ENCODE measurements at places on chromosomes 4 and X.
A peak's percentile ranks its signal among the peaks of the same experiment; 100 is the strongest.

GRCh38 chrX:39631276-39632229 is 466.2 kb downstream of the BCOR start:
- no peak for DNase-seq

DNA sequence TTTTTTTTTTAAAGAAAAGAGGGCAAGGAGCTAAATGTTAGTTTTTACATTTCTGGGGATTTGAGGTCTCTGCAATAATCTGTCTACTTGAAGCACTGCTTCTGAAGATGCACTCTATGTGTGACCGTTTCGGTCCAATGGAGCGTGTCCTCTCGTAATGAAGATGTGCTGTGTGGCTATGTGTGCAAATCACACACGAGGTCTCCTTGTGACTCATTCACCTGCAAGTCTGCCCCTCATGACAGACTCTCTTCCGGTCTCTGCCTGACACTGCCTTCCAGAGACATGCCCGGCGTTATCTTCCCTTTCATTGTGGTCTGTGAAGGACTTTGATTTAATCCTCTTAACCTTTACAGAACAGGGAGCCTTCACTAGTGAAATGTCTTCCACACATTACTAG is 84.3 kb downstream of the TRAM1L1 start:
- DNase-seq: no peak

GRCh38 chrX:42952621-42953020 is 174.7 kb upstream of the PPP1R2C start:
- no peak for DNase-seq

GRCh38 chrX:132758759-132759158 is 199.7 kb downstream of the HS6ST2 start:
- no peak for DNase-seq

- peak; percentile 36 for DNase-seq
Measured at GRCh38 chrX:155048977-155049619, 21.8 kb downstream of the CMC4 start.

DNA sequence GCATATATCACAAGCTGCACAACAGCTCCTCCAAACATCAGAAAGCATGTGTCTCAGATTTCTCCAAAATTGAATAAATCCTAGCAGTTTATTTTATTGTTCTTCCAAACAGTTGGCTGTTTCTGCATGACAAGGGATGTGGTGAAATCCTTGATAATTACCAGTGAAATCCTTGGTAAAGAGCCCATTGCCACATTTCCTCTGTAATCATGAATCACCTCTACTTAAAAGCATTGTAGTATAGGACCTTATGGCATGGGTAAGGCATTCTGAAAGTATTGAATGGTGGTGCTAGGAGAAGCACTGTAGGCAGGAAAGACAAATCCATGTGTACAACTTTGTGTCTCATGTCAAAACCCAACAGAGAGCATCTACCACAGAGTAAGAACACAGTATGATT is 135.8 kb upstream of the NDST3 start:
- DNase-seq: peak; percentile 16

DNA sequence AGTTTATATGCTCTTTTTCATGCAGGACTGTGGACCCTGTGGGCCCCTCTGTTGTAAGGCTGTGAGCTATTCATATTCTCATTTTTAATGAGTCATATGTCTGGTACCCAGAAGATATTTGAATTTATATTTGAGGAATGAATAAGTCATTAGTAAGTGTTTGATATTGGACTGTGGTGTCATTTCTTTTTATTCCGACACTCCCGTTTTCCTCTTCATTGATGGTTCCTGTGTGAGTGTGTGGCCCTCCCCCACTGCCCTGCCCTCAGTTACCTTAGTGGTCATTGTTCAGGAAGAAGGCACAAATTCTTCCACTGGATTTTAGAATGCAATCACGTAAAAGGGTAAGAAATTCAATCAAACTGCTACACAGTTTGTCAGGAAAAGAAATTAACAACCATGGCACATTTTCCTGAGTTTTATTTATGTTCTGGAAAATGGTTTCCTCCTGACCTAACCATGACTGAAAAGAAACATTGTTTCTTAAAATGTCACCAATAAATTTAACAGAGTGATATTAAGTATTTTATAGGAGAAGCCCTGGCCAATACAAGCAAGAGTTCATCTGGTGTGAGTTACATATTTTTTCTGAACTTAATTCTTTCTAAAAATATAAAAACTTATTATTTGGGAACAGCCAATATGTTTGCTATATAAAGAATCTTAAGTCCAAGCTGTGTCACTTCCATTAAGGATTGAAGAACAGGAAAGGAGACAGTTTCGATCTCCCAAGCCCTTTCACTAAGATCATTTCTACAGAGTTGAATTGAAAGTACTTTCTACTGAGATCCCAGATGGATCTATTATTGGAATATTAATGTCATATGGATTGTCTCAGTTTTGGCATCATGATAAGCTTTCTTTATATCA is 370.5 kb upstream of the ANXA10 start:
- DNase-seq: peak; percentile 51

DNA sequence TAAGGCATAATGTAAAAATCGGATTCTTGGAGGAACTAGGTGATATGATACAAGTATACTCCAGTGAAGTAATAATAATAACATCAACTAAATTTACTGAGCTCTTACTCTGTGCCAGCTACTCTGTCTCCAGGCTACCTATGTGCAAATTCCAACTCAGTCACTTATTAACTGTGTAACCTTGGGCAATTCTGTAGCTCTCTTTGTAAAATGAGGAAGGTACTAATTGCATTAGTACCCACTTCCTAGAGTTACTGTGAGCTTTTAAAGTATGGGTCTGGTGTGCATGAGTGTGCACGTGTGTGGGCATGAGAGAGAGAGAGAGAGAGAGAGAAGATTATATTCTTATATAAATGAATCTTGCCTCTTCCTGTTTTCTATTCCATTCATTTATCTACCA is 169.9 kb downstream of the KCNIP4 start:
- no peak for DNase-seq

DNA sequence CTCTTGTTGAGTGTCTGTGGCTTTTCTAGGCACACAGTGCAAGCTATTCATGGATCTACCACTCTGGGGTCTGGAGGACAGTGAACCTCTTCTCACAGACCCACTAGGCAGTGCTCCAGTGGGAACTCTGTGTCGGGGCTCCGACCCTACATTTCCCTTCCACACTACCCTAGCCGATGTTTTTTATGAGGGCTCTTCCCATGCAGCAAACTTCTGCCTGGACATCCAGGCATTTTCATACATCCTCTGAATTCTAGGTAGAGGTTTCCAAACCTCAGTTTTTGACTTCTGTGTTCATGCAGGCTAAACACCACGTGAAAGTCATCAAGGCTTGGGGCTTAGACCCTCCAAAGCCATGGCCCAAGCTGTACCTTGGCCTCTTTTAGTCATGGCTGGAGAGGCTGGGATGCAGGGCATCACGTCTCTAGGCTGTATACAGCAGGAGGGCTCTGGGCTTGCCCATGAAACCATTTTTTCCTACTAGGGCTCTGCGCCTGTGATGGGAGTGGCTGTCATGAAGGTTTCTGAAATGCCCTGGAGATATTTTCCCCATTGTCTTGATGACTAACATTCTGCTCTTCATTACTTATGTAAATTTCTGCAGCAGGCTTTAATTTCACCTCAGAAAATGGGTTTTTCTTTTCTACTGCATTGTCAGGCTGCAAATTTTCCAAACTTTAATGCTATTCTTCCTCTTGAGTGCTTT is 249.8 kb upstream of the CPEB2 start:
- DNase-seq: no peak

DNA sequence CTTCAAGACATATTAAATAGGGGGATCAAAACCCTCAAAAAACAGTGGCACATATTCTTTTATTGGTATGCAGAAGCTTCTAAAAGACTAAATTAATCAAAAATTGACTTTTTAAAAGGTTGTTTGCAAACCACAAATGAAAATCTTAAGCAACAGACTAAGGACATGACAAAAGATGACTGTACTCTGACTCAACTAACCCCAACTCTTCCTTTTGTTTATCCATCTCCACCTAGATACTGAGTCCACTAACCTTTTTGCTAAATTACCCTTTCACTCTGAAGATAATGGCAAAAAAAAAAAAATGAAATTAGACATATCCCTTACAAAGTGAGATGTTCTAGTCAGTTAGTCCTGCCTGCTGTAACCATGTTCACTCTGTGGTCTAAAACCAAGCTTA is 91.6 kb upstream of the NLRP2B start:
- DNase-seq: no peak

DNA sequence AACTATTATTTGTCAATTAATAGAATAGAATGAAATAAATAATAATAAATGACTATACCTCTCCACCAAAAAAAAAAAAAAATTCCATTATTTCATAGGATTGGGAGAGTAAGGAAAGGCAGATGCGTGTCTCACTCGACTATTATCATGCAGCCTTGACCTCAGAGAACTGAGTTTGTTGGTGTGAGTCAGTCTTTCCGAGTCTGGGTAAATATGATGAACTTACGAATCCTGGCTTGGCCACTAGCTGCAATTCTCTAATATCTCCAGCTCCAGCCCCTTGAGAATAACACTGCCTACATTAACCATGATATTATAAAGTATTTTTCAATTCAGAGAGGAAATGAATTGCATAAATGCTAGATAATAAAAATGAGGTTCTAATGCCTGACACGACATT is 46.6 kb upstream of the DHX15 start:
- DNase-seq: peak; percentile 66

GRCh38 chr4:57076646-57077045 is 33.5 kb downstream of the IGFBP7 start:
- no peak for DNase-seq

DNA sequence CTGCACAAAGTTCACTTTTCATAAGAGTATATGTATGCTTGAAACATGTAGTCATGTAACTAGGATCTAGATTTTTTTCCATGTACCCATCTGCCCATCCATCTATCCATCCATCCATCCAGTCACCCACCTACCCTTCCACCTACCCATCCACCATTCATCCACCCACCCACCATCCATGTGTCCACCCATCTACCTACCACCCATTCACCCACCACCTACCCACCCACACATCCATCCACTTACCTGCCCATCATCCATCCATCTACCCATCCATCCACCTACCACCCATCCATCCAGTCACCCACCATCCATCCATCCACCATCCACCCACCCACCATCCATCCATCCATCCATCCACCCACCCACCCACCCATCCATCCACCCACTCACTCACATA is 121.8 kb upstream of the PSAPL1 start:
- no peak for DNase-seq

- DNase-seq: peak; percentile 50
Measured at GRCh38 chrX:23694606-23695005, 27.3 kb downstream of the PRDX4 start.

- DNase-seq: peak; percentile 16
Measured at GRCh38 chrX:20637351-20637750, 370.6 kb upstream of the RPS6KA3 start.

- peak; percentile 68 for DNase-seq
Measured at GRCh38 chr4:130689181-130689580, 1593.2 kb downstream of the C4orf33 start.

- DNase-seq: no peak
Measured at GRCh38 chr4:111847296-111848008, 297.8 kb upstream of the FAM241A start.

DNA sequence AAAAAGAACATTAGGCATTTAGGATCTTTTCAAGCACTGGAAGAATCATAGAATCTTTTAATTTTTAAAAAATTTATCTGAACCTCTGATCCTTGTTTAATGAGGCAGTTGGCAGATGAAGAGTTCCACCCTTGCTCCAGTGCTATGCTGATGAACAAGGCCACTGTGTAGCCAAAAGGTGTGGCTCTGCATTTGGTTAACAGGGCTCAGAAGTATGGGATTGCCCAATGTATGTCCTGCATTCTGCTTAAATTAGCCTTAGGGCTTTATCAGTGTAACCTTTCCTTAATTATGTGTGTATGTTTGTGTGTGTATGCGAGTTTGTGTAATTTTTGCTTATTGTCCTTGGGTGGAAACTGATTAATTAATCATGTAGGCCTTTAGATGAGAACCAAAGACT is 43.3 kb upstream of the PPM1K start:
- no peak for DNase-seq

- DNase-seq: peak; percentile 8
Measured at GRCh38 chrX:116872931-116873330, 410.2 kb upstream of the CT83 start.

GRCh38 chr4:102836596-102836995 is 9.2 kb upstream of the UBE2D3 start:
- DNase-seq: no peak

DNA sequence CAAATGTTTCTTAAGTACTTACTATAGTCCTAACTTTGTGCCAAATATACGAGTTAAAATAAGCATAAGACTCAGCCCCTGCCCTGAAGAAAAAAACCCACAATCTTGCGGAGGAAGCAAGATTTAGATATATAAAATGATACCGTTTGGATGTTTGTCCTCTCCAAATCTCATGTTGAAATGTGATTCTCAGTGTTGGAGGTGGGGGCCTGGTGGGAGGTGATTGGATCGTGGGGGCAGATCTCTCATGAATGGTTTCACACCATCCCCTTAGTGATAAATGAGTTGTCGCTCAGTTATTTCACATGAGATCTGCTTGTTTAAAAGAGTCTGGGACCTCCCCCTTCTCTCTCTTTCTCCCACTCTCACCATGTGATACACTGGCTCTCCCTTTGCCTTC is 28.7 kb downstream of the EFHC2 start:
- DNase-seq: no peak

DNA sequence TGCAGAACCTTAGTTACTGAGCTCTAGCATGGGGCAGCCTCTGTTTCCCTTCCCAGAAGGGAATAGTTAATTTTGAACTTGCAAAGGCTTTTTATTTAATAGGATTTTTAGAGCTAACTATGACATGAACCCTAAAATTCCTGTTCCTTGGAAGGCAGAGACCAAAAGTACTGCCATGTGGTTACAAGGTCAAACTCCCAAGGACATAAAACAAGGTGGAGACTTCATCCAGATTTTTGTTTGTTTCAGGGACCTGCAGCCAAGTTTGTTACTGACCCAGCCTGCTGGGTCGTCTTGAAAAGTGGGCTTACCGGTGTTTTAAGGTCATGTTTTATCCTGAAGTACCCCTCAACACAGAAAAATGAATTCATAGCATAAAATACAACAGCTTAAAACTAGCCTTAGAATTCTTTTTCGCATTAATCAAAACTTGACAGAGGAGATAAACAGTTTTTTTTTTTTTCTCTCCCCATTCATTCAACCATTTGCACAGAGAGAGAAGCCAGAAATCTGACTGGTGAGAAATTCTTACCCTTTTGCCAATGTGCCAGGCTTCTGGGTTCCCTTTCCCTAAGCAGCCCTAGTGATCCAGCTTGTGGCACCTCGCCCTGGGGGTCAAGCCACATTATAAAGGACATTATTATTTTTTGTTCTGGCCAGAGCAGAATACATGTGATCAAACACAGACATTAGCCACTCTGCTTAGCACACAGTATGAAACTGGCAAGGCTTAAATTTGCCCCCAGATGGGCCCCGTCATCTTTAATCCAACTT is 21.5 kb upstream of the GRPEL1 start:
- DNase-seq: no peak

DNA sequence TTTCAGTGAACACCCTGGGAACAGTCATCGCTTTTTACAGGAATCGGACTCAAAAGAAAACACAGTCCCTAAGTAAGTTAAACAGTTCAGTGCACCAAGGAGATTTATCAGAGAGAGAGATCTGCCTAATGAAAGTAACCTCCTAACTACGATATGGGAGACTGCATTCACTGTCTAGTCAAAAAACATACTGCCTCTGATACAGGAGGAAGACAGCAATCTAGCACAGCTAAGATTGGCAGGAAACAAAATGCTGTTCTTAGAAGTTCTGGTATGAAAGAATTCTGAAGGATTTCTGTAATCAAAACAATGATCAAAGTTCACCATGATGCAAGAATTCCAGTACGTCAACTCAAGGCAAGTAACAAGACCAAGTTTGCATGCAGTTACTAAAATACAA is 92.8 kb downstream of the MAML3 start:
- DNase-seq: peak; percentile 48

GRCh38 chrX:132821974-132822633 is 136.3 kb downstream of the HS6ST2 start:
- DNase-seq: no peak

All from fibroblast of upper back skin (primary cell).